Epithelial cell of alveolus of lung (primary cell): ENCODE measurements at places on chromosomes 7 and 10. TPM values are rescaled to one million over a fixed set of nuclear protein-coding genes. Genes with fewer than 3 reads are reported as not detected.

Gene CCL24
- not detected in 2 replicates for total RNA-seq

Gene HGF
- total RNA-seq, result 78.2 and 389 TPM in 2 replicates

Gene SYPL1
- total RNA-seq, result 49.5 and 76.9 TPM in 2 replicates

Gene WASHC2A
- total RNA-seq, result 18.5 and 19.8 TPM in 2 replicates

Gene ACBD7
- total RNA-seq, result 0.40 and 1.9 TPM in 2 replicates

Gene VPS37D
- 5.4 and 5.8 TPM in 2 replicates for total RNA-seq

Gene CTTNBP2
- total RNA-seq, result 7.4 and 7.6 TPM in 2 replicates
